ENCODE measurements at places on chromosomes 12 and 14.

- DNase-seq = peak; percentile 18
Measured at GRCh38 chr14:105475269-105476096, 862 bp downstream of the CRIP2 start.

DNA sequence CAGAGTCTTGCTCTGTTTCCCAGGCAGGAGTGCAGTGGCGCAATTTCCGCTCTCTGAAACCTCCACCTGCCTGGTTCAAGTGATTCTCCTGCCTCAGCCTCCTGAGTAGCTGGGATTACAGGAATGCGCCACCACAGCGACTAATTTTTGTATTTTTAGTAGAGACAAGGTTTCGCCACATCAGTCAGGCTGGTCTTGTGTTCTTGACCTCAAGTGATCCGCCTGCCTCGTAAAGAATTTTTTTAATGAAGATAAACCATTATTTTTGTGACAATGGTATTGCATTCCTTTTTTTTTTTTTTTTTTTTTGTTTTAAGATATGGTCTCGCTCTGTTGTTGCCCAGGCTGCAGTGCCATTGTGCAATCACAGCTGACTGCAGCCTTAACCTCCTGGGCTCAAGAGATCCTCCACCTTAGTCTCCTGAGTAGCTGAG lies 25.8 kb downstream of the ACVR1B start:
- DNase-seq = peak; percentile 48

DNA sequence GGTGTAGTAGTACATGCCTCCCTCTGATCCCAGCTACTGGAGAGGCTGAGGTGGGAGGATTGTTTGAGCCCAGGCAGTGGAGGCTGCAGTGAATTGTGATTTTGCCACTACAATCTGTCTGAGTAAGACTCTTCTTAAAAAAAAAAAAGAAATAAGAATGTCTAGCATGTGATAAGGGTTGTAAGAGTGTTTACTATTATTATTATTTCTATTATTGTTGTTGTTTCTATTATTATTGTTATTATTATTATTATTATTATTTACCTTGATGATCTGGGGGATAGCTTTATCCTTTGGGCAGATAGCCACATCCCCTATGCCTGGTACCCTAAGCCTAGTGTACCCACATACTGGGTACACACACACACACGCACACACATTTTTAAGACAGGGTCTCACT lies 4.3 kb downstream of the OAS3 start:
- no peak for DNase-seq

DNA sequence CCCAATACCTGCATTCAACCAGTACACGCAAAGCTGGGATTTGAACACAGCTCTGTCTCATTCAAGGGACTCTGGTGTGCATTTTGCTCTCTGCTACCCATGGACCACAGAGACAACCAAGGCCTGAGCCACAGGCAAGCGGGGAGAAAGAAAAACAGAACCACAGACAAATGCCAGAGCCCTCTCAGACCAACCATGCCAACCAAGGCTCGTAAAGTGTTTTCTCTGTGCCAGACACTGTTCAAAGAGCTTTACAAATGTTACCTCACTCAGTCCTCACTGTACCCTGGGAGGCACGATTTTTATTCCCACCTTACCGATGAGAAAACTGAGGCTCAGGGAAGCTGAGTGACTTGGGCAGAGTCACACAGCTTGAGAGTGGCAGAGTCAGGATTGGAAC lies 32.4 kb upstream of the EML1 start:
- no peak for DNase-seq

GRCh38 chr14:87847216-87847755 lies 145.7 kb downstream of the GALC start:
- no peak for DNase-seq

DNA sequence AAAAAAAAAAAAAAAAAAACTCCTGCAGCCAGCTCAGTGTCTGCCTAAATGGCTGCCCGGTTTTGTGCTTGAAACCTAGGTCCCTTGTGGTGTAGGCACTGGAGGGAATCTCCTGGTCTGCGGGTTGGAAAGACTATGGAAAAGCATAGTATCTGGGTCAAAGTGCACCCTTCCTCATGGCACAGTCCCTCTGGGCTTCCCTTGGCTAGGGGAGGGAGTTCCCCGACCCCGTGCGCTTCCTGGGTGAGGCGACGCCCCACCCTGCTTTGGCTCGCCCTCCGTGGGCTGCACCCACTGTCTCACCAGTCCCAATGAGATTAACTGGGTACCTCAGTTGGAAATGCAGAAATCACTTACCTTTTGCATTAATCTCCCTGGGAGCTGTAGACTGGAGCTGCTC lies 14.3 kb downstream of the PTCSC3 start:
- no peak for DNase-seq

- DNase-seq = peak; percentile 51
Measured at GRCh38 chr14:71049435-71050133, 142.3 kb downstream of the PCNX1 start.

DNA sequence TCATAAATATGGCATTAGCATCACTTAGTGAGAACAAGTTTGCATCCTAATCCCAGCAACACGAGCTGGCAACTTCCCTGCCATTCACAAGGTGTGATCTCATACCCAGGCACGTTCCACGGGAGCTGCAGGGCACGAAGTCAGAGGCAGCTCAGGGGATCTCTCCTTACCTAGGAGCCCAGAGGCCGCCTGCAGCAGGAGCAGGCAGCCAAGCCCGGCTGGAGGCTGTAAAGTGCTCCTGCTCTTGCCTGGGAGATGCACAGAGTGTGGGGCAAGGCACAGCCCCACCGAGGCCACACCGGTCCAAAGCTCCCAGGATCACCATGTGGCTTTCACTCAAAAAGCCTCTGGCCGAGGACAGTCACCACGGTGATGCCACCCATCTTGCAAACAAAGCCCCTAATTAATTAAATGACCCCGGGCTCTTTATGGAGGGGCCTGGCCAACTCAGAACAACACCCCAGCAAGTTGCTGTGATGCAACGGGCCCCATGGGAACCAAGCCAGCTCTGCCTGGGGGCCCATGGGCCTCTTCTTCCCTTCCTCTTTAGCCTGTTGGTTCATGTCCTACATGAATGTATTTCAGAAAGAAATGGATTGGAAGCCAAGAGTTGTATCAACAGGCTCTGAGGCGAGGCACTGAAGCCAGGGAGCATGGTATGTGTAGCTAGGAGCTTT lies 26.5 kb downstream of the NUAK1 start:
- DNase-seq = peak; percentile 28

- DNase-seq = peak; percentile 99
Measured at GRCh38 chr14:92511453-92512238, 1.9 kb upstream of the RIN3 start.

Data from fibroblast of skin of right biceps (primary cell).